NCI-H460 (cell line): ENCODE measurements at places on chromosomes 5 and 9.

GRCh38 chr5:169062690-169063089 is 238.2 kb downstream of the SLIT3 start:
- DNase-seq = no peak

DNA sequence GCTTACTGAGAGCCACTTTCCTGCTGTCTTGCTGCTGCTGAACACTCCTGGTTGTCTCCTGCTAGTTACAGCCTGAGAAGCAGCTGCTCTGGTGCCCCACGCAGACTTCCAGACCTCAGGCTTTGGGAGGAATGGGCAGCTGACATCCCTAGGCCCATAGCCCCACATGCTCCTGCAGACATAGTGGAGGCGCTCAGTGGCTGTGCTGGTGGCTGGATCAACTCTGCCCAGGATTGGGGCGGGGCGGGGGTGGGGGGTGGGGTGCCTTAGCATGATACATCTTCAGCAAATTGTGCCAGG is 93.9 kb downstream of the DAB2IP start:
- DNase-seq = no peak

- DNase-seq = no peak
Measured at GRCh38 chr9:124426361-124426760, 11.1 kb upstream of the PSMB7 start.

DNA sequence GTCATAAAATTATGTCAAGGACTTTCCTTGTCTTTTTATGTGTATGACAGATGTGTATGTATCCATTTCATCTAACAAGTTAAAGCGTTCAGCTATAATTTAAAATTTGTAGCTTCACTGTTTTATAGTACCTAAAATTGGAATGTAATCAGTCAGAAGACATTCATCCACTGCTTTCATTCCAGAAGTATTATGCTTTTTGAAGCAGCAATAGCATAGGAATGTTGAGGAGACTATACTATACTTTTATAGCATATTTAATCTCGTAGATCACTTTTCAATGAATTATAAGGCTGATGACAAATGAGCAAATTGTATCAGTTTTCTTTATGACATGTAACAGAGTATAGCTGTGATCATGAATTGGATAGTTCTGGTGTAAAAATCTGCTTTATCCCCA is 6.9 kb downstream of the PCDHGA12 start:
- no peak for DNase-seq

DNA sequence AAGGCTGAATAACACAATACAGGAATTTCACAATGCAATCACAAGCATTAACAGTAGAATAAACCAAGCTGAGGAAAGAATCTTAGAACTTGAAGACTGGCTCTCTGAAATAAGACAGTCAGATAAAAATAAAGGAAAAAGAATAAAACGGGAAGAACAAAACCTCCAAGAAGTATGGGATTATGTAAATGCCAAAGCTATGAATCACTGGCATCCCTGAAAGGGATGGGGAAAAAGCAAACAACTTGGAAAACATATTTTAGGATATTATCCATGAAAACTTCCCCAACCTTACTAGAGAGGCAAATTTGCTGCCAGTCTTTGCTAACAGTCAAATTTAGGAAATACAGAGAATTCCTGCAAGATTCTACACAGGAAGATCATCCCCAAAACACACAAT is 157.9 kb downstream of the ALDH1A1 start:
- no peak for DNase-seq

- DNase-seq = no peak
Measured at GRCh38 chr9:98330831-98331230, 75.4 kb upstream of the TBC1D2 start.

GRCh38 chr5:136622747-136623146 is 257.4 kb upstream of the TRPC7 start:
- DNase-seq = no peak

GRCh38 chr5:42721484-42721883 is 35.1 kb upstream of the CCDC152 start:
- no peak for DNase-seq

DNA sequence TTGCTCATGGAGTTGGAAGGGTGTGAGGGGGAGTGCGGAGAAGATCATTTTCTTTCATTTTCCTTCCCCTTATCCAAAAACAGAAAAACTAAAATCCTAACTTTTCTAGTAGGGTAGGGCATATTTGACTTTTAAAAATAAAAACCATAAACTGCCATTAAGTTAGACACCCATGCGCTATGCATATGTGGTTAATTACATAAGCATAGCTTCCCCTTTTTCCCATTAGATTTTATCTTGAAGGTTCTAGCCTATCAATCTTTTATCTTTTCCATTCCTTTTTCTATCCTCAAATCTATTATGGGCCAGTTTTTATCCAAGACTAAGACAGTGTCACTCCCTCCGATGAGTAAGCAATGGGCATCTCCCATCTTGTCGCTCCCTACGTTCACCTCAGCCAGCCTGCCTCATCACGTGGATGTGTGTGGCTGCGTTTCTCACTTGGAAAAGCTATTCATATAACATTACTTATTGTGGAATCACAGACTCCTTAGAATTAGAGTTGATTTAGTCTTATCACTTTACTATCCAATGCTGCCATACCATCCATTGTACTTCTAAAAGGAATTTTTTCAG is 49.2 kb downstream of the PCSK5 start:
- DNase-seq = no peak

GRCh38 chr9:110021891-110022290 is 186.1 kb downstream of the C9orf152 start:
- no peak for DNase-seq

DNA sequence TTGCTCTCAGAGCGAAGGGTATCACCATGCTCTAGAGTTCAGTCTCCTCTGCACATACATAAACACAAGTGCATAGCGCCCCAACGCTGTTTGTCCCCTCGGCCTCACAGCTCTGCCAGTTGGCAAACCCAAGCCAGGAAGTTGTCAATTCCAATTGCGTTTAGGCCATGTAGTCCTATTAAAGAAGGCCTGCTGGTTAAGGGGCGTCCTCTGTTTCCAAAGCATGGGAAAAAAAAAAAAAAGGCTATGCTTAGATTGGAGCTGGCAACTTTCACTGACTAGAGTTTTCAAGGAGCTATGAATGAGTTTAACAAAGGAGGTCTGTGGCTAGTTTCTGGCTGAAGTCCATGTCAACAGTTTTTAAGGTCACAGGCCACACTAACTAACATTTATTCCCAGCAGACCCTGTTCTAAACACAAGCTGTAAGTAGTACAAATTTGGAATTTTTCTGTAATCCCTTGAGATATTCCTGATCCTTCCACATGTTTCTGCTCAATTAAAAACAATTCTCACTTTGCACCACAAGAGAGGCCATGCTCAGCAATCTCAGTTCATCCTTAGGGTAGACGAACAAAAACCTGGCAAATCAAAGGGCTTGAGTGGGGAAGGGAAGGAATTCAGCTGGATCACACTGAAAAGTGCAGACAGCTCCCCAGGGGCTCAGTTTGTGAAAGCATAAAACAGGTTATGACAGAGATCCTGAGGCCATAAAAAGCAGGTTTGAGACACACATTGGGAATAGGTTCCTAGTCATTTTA is 187.7 kb downstream of the DENND1A start:
- DNase-seq = no peak

- no peak for DNase-seq
Measured at GRCh38 chr5:151214614-151215545, 9.0 kb downstream of the CCDC69 start.

GRCh38 chr5:73672132-73672531 is 46.1 kb downstream of the ARHGEF28 start:
- no peak for DNase-seq

DNA sequence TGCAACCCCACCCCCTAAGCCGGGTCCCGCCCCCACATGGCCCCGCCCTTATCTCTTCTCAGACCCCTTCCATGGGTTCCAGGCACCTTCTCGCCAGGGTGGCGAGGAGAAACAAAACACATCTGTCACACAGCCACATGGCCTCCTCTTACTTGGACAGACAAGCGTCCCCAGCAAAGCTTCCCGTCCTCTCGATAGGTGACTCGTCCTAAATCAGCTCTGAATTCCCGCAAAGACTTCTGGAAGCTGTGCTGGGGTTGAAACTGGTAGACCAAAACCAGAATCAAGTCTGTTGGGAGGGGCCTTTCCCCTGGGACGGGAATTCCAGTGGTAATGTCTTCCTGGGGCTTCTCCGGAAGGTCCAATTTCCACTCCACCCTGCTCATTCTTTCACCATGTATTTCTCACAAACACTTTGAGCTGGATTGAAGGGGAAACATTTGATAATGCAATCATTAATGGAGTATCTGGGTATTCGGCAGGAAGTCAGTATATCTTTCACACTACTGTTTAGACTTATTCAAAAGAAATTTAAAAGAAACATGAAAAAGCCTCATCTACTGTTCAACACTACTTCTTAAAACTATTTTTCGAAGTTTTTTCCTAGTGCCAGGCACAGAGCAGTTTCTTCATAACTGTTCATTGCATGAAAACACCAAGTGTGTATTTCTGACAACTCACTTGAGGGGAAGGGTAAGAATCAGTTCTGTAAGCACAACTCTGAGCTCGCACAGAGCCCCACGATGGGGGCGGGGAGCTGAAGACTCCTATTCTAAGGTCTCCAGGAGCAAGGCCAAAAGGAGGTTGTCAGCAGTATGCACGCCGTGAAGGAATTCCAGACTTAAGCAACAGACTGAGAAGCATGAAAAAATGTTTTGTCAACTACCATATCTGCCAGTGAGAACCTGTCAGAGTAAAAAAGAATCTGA is 644 bp upstream of the CTNNAL1 start:
- peak; percentile 46 for DNase-seq

DNA sequence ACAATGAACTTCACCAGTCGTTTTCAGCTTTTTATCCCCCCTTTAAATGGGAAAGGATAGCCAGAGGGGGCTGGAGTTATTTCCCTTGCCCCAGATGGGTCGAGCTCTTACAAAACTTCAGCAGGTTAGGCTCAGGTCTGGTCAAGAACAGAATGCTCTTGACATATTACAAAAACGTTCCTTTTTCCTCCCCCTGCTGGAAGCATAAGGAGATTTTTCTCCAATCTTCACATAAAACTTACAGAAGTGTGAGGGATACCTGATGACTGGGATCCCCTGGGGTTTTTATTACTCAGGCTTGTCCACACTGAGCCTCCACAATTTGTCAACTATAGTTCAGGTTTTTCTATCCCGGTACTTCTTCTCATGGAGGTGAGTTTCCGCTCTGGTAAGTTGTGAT is 60.8 kb downstream of the CSF2 start:
- no peak for DNase-seq

GRCh38 chr9:120901755-120902568 is 24.6 kb downstream of the TRAF1 start:
- DNase-seq = no peak

DNA sequence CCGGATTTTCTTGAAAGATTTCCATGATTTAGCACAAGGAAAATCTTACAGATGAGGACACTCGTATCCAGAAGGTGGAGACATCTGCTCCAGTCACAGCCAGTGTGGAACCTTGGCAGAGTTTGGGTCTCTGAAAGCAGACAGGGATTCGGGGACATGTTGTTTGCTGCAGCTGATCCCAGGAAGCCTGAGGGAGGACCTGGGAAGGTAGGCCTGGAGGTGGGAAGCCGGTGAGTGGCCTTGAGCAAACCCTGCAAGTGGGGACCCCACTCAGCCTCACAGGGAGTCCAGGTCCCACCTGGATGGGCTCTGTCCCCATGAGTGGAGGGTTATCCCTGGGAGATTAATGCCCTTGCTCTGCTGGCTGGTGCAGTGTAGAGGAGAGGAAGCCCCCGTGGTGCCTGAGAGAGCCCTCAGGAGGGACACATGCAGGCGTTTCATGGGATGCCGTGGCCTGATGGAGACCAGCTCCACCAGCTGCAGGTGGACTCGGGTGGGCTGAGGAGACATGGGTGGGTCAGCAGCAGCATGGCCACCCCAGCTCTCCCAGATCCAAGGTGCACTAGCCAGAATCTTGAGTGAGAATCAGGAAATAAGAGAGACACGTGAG is 7.8 kb downstream of the MRPS2 start:
- DNase-seq = no peak

DNA sequence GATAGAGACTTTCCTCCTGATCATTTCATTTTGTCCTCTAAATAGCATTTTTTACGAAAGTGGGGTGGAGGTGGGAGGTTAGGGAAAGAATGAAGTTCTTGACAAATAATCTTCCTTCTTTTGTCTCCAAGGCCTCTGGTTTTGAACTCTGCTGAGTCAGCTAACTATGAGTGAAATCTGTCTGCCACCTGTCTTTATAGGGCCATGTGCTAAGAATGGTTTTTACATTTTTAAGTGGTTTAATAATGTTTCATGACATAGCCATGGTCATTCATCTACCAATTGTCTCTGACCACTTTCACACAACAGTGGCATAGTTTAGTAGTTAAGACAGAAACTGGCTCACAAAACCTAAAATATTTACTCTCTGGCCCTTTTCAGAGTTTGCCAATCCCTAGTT is 7.6 kb downstream of the MAN2A1 start:
- no peak for DNase-seq

DNA sequence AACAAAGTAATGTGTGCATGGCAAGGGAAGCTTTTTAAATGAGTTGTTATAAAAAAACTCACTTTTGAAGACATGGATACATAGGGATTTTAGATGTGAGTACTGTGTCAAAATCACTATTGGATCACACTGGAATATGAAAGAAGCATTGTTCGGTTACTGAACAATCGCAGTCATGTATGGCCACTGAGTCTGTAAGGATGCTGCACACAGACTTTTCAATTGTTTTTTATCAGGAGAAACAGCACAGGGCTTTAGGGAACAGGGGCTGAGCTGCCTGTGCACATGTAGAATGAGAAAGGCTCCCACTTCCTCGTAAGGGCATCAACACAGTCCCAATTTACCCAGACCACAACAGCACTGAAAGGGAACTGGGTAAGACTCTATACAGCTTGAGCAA is 1333.9 kb upstream of the DMAC1 start:
- DNase-seq = no peak

GRCh38 chr9:78295177-78295575 is 1.7 kb upstream of the PSAT1 start:
- no peak for DNase-seq

DNA sequence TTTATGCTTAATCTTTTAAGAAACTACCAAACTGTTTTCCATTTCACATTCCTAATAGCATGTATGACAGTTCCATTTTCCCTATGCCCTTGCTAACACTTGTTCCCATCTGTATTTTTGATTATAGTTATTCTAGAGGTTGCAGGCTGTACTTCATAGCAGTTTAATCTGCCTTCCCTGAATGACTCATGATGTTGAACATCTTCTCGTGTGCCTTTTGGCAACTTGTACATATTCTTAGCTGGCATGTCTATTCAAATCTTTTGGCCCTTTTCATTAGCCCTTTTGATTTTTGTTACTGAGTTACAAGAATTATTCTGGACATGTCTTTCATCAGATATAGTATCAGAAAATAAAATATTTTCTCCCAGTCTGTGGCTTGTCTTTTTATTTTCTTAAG is 320.3 kb downstream of the DIRAS2 start:
- no peak for DNase-seq

GRCh38 chr9:68844631-68845612 is 139.9 kb downstream of the PIP5K1B start:
- peak; percentile 35 for DNase-seq

DNA sequence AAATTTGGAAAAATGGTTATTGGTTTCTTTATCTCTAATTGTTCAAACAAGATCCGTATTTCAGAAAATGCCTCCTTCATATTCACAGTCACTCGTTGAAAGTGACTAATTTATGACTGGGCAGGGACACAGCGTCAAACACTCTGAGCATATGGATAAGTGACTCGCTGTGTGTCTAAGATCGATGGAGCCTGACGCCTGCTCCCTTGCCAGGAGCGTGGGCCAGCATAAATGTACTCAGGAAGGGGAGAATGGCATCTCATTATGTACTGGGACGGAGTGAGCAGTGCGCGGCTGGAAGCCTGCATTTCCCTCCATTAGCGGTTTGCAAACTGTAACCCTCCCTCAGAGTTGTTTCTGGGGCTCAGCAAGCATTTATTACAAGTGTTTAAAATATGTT is 79.8 kb upstream of the CAST start:
- DNase-seq = peak; percentile 86
